Stimulated activated CD4-positive, alpha-beta T cell treated with anti-CD3 and anti-CD28 coated beads, Interleukin-12 subunit alpha, Interleukin-12 subunit beta, amount 100 ng/mL, for 4 hours (primary cell): ENCODE measurements at places on chromosomes 3 and 15.

DNA sequence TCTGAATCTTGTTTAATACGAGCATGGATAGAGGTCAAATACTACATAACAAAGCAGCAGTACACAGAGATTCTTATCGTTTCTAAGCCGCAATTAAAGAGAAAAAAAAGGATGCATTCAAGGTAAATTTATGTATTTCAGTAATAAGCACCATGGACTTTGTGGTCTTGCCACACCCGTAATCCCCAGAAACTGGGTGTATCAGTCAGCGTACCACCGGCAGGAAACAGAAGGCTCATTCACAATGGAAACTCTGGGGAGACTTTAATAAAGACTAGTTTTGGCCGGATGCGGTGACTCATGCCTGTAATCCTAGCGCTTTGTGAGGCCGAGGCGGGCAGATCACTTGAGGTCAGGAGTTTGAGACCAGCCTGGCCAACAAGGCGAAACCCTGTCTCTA lies 81.9 kb upstream of the ZNF280D start:
- DNase-seq = no peak

DNA sequence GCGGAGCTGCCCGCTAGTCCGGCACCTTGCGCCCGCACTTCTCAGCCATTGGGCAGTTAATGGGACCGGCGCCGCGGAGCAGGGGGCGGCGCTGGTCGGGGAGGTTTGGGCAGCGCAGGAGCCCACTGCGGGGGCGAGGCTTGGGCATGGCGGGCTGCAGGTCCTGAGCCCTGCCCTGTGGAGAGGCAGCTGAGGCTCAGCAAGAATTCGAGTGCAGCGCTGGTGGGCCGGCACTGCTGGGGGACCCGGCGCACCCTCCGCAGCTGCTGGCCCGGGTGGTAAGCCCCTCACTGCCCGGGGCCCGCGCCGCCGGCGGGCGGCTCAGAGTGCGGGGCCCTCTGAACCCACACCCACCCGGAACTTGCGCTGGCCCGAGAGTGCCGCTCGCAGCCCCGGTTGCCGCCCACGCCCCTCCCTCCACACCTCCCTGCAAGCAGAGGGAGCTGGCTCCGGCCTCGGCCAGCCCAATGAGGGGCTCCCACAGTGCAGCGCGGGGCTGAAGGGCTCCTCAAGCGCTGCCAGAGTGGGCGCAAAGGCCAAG lies 835.0 kb downstream of the TBL1XR1 start:
- no peak for DNase-seq

DNA sequence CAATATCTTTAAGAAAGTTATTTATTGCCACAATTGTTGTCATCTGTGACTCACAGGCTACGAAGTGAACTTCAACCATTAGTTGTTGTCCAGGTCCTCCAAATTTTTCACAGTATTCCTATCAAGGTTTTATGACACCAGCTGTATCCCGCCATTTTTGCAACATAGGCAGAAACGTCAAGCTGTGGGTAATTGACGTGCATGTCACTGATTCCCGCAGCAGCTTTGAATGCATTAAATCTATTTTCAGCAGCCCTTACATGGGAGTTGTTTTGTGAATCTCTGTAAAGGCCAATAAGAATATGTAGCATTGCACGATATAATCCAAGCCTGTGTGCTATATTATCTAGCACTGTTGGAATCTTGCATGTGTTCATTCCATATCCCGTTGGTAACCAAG lies 109.1 kb upstream of the TOPAZ1 start:
- DNase-seq = no peak

DNA sequence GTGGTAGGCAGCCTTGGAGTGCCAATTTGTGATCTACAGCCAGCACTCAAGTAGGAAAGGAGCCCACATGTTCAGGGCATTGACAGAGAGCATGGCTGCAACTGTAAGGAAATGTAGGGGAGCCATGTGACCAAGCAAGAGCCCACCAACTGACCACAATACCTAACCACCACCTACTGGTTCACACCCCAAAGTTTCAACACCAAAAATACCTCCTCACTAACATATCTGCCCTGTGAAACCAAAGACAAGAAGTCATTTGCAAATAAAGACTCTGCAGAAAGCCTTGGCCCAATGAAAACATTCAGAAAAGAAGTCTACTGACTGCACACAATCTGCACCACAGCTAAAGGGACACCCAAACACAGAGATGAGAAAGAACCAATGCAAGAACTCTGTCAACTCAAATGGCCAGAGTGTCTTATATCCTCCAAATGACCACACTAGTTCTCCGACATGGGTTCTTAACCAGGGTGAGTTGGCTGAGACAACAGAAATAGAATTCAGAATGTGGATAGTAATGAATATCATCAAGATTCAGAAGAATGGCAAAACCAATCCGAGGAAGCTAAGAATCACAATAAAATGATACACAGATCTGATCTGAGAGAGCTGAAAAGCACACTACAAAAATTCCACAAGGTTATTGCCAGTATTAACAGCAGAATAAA lies 40.6 kb downstream of the SLC9C1 start:
- DNase-seq = no peak

DNA sequence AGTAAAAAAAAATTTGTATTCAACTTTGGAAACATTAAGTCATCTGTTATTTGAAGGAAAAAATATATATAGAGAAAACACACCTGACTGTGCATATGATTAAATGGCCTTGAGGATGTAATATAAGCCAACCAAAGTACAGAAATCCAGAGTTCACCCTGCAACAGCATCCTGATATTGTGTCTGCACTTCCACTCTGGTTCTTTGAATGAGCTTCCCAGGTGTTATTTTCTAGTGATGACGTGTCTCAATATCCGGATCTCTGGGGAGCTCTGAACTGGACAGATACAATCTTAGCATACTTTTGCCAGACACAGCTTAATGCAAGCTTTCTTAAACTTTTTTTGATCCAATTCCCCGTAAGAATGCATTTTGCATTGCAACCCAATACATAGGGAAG lies 19.5 kb upstream of the PIK3CB start:
- no peak for DNase-seq

GRCh38 chr3:71955240-71956068 lies 170.5 kb upstream of the PROK2 start:
- DNase-seq = peak; percentile 21

DNA sequence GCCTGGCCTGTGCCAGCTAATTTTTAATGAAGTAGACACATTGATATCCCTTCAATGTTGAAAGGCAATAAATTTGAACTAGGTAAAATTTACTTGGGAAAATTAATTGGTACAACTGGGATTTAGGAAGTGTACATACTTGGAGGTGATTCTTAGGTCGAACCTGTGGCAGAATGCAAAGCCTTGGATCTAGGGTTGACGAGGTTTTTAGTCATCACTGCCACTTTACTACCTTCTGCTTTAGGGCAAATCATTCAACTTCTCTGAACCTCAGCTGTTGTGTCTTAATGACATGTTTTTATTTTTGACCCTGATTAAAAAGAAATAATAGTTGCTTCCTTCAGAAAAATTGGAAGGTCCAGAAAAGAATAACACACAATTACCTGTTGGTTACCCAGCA lies 2.5 kb downstream of the APPL1 start:
- DNase-seq = no peak
